ENCODE measurements at places on chromosomes 2 and 18. TPM values are rescaled to one million over a fixed set of nuclear protein-coding genes. Genes with fewer than 3 reads are reported as not detected.

- no peak for DNase-seq
- no peaks in the 10 kb centered on the region for H3K4me1 ChIP-seq
- no peak overlapping the region for H3K4me3 ChIP-seq
- no peak overlapping the region for H3K27ac ChIP-seq
- H3K36me3 ChIP-seq: no peaks in the 10 kb centered on the region
Observed at GRCh38 chr2:182358601-182359000, 68.2 kb downstream of the PDE1A start.

DNA sequence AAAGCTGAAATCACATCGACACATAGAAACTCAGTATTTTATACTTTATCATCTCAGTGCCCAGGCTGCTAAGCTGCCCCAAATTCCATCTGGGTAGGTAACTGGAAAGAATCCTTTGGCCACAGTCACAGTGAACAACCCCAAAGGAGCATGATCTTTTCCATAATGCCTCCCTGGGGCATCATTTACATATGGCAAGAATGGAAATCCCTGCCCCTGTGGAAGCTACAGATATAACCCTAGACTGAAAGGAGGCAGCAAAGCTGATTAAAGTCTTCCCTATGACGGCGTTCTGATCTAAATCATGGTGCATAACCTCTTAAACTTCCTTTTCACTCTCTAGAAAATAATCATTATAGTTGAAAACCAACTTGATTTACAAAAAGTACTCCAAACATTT is 41.5 kb downstream of the MAP3K19 start:
- no peaks in the 10 kb centered on the region for H3K4me1 ChIP-seq
- no peaks in the 10 kb centered on the region for H3K36me3 ChIP-seq
- DNase-seq: no peak
- H3K4me3 ChIP-seq: no peak overlapping the region
- H3K27me3 ChIP-seq: no peaks in the 10 kb centered on the region

Gene C2orf78
- not detected for total RNA-seq

Gene EFEMP1
- total RNA-seq: not detected

Gene EGR4
- not detected for total RNA-seq

Gene PRKCE
- 19.5 TPM for total RNA-seq

DNA sequence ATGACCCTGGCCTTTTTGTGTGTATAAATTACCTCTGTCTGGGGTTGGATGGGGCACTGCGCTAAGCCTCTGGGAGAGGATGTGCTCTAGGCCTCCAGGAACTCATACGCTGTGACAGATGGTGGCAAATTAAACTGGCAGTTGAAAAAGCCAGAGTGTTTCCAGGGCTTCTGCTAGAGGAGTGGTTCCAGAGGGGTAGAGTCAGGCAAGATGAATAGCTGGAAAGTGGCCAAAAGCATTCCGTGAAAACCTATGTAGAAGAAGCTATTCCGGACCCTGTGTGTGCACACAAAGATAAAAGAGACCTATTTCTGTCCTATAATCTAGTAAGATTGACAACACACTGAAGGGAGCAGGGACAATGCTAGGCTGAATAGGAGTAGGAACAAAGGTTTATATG is 84.8 kb downstream of the ACTR3 start:
- H3K4me3 ChIP-seq: no peak overlapping the region
- no peak for DNase-seq
- peaks cover 4% of the 10 kb centered on the region for H3K4me1 ChIP-seq
- no peaks in the 10 kb centered on the region for H3K27me3 ChIP-seq

Gene CMPK2
- total RNA-seq: 6.6 TPM

Gene RAB17
- not detected for total RNA-seq

GRCh38 chr2:147588191-147588590 is 256.6 kb upstream of the ACVR2A start:
- no peaks in the 10 kb centered on the region for H3K36me3 ChIP-seq
- H3K4me1 ChIP-seq: no peaks in the 10 kb centered on the region
- no peaks in the 10 kb centered on the region for H3K27me3 ChIP-seq
- no peak for DNase-seq
- H3K27ac ChIP-seq: no peak overlapping the region

GRCh38 chr18:79581406-79581805 is 98.2 kb upstream of the CTDP1 start:
- H3K4me3 ChIP-seq: no peak overlapping the region
- H3K4me1 ChIP-seq: no peaks in the 10 kb centered on the region
- no peaks in the 10 kb centered on the region for H3K36me3 ChIP-seq

GRCh38 chr2:76612764-76613163 is 902.0 kb upstream of the GCFC2 start:
- no peaks in the 10 kb centered on the region for H3K36me3 ChIP-seq
- no peaks in the 10 kb centered on the region for H3K4me1 ChIP-seq
- H3K4me3 ChIP-seq: no peak overlapping the region
- H3K27ac ChIP-seq: no peak overlapping the region
- no peaks in the 10 kb centered on the region for H3K27me3 ChIP-seq

DNA sequence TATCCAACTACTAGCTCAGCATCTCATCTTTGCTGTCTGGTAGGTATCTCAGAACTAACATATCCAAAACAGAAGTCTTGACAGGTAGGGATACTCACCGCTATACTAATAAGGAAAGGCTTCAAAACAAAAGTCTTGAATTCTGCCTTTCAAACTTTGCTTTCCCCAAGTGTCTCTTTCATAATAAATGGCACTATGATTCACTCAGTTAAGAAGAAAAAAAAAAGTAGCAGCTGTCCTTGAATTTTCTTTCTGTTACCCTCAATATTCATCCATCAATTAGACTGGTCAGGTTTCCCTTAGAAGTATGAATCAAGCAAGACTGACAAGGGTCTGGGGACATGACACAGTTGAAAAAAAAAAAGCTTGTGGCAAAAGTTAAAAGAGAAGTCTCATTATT is 175.1 kb downstream of the GULP1 start:
- no peaks in the 10 kb centered on the region for H3K4me1 ChIP-seq
- no peak for DNase-seq
- no peak overlapping the region for H3K4me3 ChIP-seq
- no peaks in the 10 kb centered on the region for H3K27me3 ChIP-seq
- no peaks in the 10 kb centered on the region for H3K36me3 ChIP-seq

GRCh38 chr18:25621144-25621543 is 269.2 kb upstream of the ZNF521 start:
- H3K4me3 ChIP-seq: no peak overlapping the region
- no peaks in the 10 kb centered on the region for H3K27me3 ChIP-seq
- DNase-seq: no peak
- no peak overlapping the region for H3K27ac ChIP-seq
- H3K36me3 ChIP-seq: no peaks in the 10 kb centered on the region
- H3K4me1 ChIP-seq: no peaks in the 10 kb centered on the region
